NK-92 treated with Interleukin-12 subunit alpha and Interleukin-12 subunit beta, amount 100 ng/mL, for 24 hours (cell line): ENCODE measurements at places on chromosomes 1 and 21.

DNA sequence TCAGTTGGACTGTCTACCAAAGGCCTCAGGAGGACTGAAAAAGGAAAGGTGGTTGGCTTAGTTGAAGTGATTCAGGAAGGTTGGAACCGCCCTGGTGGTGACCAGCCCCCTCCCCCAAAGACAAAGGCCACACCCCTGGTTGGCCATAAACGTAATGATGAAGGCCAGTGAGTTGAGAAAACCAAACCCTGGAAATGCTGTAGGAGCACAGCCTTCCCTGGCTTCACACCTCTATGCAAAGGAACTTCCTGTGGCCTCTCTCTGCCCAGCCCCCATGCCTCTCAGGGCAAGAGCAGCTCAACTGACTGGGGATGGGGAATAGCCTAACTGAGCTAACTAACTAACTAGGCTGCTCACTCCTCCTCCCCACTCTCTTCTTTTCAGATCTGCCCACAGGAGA is 90.4 kb downstream of the NPHP4 start:
- peak; percentile 12 for DNase-seq

DNA sequence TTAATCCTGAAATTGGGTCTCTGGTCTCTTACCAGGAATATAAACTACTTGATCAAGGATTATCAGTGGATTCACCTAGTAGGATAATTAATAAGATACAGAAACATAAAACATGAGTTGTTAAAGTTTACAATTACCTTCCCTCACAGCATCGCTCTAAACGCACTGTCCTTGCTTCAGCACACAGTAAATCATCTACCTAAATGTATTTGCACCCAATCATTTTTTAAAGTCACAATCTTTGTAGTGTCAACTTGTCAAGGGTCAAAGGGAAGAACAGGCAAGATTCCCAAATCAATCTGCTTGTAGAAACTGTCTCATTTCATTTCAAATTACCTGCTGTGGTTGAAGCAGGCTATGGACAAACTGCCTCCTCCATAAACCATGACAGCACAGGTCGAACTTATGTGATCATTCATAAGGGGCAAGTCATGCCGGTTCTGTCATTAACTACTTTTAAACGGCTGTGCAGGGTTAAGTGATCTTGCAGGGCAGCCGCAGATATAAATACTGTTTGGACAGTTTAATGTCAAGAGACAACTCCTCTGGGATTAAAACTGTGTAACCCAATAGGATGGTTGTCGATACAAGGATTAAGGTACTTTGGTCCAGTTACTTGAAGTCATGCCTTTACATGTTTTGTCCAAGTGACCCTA is 93.6 kb downstream of the ZNF281 start:
- no peak for DNase-seq

- no peak for DNase-seq
These were observed 36.6 kb upstream of the HMGN1 start for GRCh38 chr21:39385299-39386145.

DNA sequence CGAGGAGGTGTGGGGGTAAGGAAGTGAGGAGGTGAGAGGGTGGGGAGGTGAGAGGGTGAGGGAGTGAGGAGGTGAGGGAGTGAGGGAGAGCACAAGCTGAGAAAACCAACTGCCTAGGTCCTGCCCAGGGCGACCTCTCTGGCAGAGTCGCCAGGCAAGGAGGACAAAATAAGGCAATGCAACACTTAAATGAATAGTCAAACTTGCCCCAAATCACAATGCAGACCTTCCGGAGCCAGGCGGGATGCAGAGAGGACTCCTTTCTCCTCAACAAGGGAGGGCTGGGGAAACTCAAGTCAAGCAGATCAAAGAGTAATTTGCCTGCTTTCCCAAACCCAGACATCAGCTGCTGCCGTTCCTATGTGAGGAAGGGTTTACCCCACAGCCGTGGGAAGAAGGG is 86.0 kb downstream of the CCDC185 start:
- no peak for DNase-seq

- no peak for DNase-seq
These were observed 35.9 kb downstream of the MAP3K7CL start for GRCh38 chr21:29166323-29166722.

- DNase-seq, result no peak
These were observed 189.0 kb downstream of the CENPF start for GRCh38 chr1:214791961-214792360.

- no peak for DNase-seq
These were observed 127.5 kb upstream of the ADAMTS5 start for GRCh38 chr21:27094184-27094948.

GRCh38 chr1:96843601-96844000 is 122.0 kb downstream of the PTBP2 start:
- no peak for DNase-seq

- DNase-seq, result peak; percentile 37
These were observed 46.7 kb upstream of the DMRTB1 start for GRCh38 chr1:53412285-53413174.

DNA sequence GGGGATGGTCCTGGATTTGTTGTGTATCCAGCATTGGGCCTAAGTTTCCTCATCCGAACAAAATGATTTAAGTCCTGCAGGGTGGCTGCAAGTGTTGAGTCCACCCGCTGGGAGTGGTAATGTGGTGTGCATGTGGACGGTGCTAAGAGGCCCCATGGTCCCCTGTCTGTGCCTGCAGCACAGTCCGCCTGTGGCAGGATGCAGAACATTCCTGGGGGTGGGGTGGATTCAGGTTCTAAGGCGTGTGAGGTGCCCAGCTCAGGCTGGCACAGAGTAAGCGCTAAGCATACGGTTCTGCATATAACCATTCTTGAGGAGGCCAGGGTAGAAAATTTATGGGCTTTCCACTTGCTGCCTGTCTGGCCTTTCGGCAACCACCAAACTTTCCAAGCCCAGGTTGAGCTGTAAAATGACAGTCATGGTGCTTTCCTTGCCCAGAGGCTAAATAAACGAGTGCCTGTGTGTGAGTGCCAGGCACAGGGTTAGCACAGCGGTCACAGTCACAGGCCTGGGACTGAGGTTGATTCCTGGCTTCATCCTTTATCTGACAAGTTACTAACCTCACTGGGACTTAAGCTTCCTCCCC is 30.7 kb downstream of the SLC2A1 start:
- DNase-seq, result no peak

- DNase-seq, result no peak
These were observed 70.0 kb upstream of the TMEM51 start for GRCh38 chr1:15083578-15083977.

GRCh38 chr1:118304722-118305359 is 119.8 kb upstream of the SPAG17 start:
- DNase-seq, result no peak

- DNase-seq, result no peak
These were observed 682.0 kb downstream of the LTN1 start for GRCh38 chr21:28310711-28311110.

DNA sequence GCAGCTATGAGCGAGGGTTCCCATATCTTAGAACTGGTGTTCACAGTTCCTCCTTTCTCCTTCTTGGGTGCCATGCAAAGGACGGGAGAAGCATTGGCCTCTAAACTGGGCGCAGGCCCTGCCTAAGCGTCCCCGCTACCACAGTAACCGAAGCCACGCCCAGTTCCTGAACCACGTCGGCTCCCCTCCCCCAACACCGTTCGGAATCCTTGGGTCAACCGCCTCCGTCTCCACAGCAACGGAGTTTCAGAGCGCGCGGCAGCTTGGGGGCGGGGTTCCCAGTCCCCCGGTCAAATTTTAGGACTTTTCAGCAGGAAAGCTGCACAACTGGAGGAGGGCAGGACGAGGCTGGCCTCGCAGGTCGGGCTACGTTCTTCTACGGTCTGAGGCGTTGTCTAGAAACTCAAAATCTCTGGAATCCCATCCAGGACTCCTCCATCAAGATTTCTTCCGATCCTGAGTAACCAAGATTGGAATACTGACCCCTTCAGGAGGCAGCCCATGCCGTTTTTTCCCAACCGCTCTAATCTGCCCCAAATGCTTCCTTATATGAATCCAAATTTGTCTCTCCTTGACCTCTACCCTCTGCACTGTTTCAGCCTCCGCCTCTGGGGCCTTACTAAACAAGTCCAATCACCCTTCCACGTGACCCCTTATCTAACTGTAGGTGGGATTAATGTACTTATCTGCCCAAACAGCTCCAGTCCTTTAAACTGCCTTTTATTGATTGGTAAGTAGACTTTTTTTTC is at the start of gene SPAG17:
Gene SPAG17 (minus strand): TSS at position 145 of the 749 bp plus-strand sequence. CDS start 71 bp downstream, at position 74.
- DNase-seq, result no peak

- DNase-seq, result no peak
These were observed 33.0 kb downstream of the PGM1 start for GRCh38 chr1:63626222-63626621.

DNA sequence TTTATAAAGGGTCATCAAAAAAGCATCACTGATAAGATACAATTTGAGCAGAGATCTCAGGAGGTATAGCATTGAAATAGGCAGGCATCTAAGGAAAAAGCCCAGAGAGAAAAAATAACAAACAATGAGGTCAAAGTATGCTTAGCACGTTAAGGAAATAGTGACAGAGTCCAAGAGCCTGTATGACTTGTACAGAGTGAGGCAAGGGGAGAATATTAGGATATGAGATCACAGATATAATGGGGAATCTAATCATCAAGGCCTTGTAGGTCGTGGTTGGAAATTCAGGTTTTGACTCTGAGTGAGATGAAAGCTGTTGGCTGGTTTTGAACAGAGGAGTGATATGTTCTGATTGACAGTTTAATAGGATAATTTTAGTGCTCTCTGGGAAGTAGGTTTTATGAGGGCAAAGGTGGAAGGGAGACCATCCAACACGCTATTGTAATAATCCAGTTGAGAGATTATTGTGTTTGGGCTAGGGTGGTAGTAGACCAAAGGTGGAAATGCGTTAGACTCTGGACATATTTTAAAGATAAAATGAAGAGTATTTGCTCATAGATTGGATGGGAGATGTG is 644.6 kb upstream of the TMPRSS15 start:
- no peak for DNase-seq

DNA sequence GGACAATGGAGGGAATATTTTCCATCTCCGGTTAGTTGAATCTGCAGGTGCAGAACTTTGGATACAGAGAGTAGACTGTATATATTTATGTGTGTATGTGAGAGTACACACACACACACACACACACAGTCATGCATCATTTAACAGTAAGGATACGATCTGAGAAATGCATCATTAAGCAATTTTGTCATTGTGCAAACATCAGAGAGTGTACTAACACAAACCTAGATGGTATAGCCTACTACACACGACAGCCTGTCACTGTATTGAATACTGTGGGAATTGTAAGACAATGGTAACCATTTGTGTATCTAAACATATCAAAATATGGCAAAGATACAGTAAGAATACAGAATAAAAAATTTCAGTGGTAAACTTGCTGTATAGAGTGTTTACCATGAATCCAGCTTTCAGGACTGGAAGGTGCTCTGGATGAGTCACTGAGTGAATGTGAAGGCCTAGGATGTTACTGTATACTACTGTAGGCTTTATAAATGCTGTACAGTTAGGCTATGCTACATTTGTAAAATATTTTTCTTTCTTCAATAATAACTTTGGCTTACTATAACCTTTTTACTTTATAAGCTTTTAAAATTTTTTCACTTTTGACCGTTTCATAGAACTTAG is 138.5 kb downstream of the ZZZ3 start:
- no peak for DNase-seq

- DNase-seq, result no peak
These were observed 2.7 kb upstream of the PLPPR5 start for GRCh38 chr1:99007366-99007765.

DNA sequence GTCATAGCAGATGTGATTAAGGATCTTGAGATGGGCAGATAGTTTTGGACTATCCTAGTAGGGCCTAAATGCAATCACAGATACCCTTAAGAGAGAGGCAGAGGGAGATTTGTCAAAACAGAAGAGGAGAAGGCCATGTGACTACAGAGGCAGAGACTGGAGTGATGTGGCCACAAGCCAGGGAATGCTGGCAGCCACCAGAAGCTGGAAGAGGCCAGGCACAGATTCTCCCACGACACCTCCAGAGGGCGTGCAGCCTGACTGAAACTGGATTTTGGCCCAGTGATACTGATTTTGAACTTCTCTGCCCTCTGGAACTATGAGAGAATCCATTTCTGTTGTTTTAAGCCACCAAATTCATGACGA is 52.1 kb upstream of the EPS8L3 start:
- no peak for DNase-seq

DNA sequence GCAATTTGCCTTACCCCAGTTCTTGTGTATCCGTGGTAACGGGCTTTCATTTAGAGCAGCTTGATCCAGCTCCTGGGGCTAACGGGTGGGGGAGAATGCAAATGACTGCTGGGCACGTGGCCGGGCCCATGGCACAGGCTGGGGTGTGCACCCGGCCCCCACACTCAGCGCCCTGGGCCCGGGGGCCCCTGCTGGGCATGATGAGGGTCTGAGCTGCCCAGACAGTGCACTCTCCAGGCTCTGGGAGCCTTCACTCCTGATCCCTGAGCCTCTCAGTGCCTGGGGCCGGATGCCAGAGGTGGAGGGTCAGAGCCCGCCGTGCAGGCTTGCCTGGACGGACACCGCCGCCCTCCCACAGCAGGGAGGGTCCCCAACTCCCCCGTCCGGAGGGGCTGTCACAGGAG is 20.1 kb upstream of the PEX10 start:
- no peak for DNase-seq

DNA sequence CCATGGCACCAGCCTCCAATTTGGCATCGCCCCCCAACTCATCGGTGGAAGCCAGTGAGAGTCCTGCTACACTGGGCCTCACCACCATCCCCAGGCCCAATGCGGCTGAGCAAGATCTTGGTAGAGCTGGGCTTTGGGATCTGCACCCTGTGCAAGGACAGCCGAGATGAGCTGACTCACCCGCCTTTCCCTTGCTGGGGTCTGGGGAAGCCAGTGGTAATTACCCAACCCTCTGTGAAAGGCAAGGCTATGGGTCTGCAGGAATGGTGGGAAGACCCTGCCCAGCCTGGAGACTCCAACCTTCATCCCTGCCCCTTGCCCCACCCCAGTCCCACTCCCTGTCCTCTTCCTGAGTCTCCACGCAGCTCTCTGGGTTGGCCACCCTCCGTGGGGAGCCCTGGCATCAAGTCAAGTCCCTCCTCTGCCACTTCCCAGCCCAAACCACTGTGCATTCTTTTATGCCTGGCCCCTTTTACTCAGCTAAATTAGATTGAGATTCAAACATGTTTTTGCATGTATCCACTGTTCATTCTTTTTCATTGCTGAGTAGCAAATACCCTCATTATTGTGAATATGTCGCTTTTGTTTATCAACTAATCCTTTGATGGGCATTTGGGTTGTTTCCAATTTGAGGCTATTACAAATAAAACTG is 8.8 kb downstream of the SMCP start:
- DNase-seq, result no peak

GRCh38 chr1:29655945-29656850 is 419.9 kb downstream of the PTPRU start:
- DNase-seq, result no peak

DNA sequence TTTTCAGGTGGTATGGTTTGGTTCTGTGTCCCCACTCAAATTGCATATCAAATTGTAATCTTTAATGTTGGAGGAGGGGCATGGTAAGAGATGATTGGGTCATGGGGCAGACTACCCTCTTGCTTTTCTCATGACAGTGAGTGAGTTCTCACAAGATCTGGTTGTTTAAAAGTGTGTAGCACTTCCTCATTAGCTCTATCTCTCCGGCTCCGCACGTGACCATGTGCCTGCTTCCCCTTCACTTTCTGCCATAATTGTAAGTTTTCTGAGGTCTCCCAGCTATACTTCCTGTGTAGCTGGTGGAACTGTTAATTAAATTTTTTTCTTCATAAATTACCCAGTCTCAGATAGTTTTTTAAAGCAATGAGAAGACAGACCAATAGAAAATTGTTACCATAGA is 843.2 kb downstream of the AMY1C start:
- no peak for DNase-seq

- DNase-seq, result no peak
These were observed 106.5 kb upstream of the COL24A1 start for GRCh38 chr1:86263101-86263500.

GRCh38 chr1:239636347-239636746 is 250.0 kb downstream of the CHRM3 start:
- DNase-seq, result no peak

- no peak for DNase-seq
These were observed 125.0 kb upstream of the JUN start for GRCh38 chr1:58908561-58909560.
